ENCODE measurements at places on chromosomes 4 and X. TPM values are rescaled to one million over a fixed set of nuclear protein-coding genes. Genes with fewer than 3 reads are reported as not detected.

Gene TEC
- polyA plus RNA-seq, result 0.21 TPM

GRCh38 chrX:30275498-30275897 lies 28.6 kb downstream of the MAGEB1 start:
- no peak for DNase-seq

Gene LRAT
- not detected for polyA plus RNA-seq

Gene HADH
- polyA plus RNA-seq, result 23.0 TPM

GRCh38 chr4:52592287-52592686 lies 66.8 kb downstream of the USP46 start:
- no peak for DNase-seq

Measured in AG04450 (cell line).